ENCODE measurements at places on chromosomes 6 and 20.
A peak's percentile ranks its signal among the peaks of the same experiment; 100 is the strongest.

DNA sequence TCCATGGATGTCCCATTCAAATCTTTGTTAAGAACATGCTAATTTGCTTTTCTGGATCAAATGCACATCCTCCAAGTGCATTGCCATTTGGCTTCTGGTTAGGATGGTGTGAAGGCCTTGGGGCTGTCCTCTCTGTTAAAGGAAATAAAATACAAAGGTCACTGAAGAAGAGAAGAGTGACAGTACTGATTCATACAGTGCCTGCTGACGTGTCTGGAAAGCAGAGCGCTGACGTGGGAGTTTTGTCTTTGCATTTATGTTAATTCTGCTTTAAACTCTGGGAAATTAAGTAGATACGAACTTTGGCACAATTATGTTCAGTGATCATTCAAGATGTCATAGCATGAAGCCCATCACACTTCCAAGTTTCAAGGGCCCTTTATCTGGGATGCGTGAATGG lies 33.2 kb downstream of the SYNDIG1 start:
- DNase-seq: peak; percentile 45

DNA sequence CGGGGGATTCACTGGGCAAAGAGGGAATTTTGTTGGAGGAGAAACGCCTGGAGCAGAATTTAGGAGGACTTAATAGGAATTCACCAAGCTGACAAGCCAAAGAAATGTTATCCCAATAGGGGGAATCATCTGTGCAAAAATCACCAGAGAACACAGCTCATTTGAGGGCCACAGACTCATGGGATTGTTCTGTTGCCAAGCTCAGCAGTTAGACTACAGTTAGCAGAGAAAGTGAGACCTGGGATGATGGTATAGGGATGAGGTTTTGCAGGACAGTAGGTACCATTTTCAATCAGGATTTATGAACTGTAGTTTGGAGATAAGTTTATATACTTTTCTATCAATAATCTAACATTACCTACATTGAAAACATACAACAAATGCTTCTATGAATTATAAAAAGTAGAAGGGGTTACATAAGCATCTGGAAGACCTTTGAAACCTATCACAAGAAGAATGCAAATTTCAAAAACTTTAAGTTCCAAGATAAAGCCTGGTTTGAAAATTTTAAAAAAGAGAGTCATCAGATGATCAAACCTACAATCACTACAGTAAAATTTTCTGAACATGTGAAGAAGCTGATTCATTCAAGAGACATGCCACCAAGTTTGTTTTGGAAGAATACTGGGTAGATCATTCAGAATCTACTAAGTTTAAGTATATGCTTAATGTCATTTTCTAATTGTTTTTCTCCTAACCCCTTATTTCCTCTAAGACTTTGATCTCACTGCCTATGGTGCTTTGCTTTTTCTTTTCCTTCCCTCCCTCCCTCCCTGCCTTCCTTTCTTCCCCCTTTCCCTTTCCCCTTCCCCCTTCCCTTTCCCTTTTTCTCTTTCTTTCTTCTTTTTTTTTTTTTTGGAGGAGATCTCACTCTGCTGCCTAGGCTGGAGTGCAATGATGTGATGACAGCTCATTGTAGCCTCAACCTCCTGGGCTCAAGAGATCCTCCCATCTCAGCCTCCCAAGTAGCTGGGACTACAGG lies 81.5 kb downstream of the KIF13A start:
- DNase-seq: no peak

GRCh38 chr6:31446481-31446880 lies 43.1 kb downstream of the MICA start:
- DNase-seq: no peak

- DNase-seq: no peak
These were observed 15.0 kb upstream of the RNF8 start for GRCh38 chr6:37338745-37339255.

DNA sequence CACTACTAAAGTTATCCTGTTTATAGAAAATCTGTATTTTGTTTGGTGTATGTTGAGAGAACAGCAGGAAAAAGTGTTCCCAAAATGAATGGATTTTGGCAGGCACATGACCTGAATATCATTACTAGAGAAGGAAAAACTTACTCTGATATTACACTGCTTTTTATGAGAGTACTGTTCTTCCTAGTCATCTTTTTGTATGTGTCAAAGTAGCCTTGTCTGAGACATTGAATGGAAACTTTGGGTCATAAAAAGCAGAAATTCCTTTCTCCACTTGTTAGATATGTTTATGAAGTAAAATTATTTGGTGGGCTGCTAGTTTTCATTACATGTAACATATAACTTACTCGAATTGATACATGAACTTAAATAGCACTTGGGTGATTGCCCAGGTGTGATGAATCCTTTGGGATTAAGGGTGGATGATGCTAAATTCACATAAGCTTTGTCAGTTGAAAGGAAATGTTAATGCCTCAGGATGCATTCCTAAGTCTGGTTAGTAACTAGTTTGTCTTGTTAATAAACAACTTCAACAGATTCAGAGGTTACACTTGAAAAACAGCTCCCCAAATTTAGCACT lies 206.7 kb downstream of the CENPW start:
- no peak for DNase-seq

DNA sequence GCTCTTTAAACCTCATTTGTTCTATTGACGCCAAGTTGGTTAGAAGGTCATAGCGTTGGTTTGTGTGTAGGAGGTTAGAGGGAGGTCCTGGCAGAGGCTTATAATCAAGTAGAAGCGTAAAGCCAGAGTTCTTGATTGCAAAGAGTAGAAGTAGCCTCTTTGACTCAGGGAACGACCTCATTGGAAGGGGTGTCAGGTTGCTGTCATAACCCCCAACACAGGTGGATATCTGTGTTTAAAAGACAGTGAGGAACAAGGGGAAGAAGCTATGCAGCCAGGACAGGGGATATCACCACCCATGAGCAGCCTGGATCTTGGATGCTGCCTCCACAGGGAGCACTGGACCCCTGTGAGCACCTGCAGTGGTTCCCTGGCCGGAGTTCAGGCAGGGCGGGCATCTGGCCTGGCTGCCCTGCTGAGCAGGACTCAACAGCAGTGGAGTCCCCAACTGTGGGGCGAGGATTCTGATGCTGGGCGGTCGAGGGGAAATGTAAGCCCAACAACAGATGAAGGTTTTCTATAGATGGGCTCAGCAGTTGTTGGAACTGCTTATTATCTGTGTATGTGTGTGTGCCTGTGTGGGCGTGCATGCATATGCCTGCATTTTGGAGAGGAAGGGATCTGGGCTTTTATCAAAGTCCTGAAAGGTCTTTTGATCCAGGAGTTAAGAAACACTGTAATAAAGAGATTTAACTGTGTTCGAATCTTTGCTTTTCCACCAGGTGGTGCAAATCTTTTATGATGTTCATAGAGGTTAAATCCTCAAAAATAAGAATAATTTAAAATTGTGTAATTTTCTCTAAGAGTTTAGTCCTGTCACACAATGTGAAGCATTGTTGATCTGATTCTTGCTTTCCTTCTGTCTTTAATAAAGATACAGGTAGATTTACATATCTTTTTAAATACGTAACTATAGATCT lies 27.7 kb downstream of the HIVEP1 start:
- DNase-seq: no peak

DNA sequence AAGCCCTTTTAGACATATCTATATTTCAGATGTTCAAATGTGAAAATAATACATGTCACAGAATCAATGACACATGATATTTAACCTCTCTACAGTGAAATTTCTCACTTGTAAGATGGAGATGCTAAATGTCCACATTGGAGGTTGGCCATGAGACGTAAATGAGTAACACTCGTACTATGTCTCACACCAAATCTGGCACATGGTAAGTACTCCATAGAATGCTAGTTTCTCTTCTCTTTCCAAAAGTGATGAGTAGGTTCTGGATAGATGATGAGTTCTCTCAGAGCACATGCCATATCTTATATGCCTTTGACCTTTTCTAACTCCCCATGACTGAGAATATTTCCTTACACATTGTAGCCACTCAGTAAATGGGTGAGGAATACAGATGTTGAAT lies 17.7 kb downstream of the GFOD1 start:
- DNase-seq: no peak

- no peak for DNase-seq
These were observed 115.9 kb downstream of the BMP7 start for GRCh38 chr20:57150559-57150958.

- DNase-seq: no peak
These were observed 42.2 kb downstream of the CDH26 start for GRCh38 chr20:60000271-60001042.

- DNase-seq: no peak
These were observed 565.0 kb upstream of the ADGRB3 start for GRCh38 chr6:68069921-68070710.

DNA sequence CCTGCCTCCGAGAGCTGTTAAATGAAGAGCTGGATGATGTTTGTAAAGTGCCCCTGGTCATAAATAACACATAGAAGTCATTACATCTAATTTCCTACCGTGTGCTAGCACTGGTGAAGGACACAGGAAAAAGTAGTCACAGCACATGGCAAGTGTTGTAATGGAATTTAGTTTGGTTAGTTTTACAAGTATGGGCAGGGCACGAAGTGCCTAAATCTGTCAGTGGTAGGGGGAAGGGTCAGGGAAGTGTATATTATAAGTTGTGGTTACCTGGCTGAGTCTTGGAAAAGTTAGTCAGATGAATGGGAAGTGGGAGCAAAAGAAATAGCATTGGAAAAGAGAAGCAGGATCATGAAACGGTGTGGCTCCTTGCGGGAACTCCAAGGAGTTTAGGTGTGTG lies 1.6 kb downstream of the RIPPLY2 start:
- no peak for DNase-seq

DNA sequence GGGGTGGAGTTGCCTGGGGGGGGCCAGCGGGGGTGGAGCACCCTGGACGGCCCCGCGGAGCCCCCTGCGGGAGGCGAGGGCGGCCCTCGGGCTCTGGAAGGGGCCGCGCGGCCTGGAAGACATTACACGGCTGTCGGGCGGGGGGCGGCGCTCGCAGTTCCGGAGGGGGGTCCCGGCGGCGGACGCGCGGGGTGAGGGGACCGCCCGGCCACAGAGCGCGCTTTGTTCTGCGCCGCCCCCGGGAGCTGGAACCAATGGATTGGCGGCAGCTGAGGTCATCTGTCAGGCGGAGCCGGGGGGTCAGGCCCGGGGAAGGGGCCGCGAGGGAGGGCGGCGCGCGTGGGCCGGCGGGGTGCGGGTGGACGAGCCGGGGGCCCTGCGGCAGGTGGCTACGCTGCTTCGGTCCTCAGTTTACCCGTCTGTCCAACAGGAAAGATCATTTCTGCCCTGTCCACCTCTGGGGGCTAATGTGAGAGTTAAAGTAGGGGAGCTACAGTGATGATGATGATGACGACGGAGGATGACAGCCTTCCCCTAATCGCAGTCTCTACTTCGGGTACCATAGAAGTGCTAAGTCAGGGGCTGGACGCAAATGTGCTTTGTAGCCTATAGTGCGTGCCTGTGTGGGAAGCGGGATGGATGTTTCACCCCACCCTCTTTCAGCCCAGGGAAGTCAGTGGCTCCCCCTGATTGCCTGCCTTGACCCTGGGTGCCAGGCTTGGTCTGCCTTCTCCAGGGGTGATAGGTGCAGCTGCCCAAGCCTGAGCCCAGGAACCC lies 10.4 kb downstream of the SRXN1 start:
- peak; percentile 48 for DNase-seq

- no peak for DNase-seq
These were observed 6.9 kb upstream of the FAM162B start for GRCh38 chr6:116772450-116772849.

- DNase-seq: no peak
These were observed 6.1 kb downstream of the RPL10A start for GRCh38 chr6:35474131-35474941.

DNA sequence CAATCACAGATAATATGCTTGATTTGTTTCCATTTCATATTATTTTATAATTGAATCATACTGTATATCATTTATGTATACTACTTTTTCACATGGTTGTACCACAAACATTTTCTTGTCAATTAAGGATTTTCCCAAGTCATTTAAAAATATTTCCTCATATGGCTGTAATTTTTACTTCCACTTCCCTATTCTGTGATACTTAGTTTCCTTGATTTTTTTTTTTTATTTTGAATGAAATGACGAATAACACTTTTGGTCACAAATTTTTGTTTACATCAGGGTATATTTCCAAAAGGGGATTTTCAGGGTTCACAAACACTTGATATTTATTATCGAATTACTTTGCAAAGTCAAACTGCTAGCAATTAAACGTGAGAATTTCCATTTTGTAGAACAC lies 515.6 kb downstream of the KIF16B start:
- DNase-seq: no peak

GRCh38 chr6:100574836-100575235 lies 110.1 kb upstream of the SIM1 start:
- no peak for DNase-seq

DNA sequence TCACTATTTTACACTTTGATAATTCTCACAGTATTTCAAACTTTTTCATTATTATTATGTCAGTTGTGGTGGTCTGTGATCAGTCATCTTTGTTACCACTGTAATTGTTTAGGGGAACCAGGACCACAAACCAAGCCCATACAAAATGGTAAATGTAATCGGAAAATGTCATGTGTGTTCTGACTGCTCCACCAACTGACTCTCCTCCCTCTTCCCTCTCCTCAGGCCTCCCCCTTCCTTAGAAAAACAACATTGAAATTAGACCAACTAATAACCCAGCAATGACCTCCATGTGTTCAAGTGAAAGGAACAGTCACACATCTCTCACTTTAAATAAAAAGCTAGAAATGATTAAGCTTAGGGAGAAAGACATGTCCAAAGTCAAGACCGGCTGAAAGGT lies 63.8 kb downstream of the GMDS start:
- DNase-seq: no peak

DNA sequence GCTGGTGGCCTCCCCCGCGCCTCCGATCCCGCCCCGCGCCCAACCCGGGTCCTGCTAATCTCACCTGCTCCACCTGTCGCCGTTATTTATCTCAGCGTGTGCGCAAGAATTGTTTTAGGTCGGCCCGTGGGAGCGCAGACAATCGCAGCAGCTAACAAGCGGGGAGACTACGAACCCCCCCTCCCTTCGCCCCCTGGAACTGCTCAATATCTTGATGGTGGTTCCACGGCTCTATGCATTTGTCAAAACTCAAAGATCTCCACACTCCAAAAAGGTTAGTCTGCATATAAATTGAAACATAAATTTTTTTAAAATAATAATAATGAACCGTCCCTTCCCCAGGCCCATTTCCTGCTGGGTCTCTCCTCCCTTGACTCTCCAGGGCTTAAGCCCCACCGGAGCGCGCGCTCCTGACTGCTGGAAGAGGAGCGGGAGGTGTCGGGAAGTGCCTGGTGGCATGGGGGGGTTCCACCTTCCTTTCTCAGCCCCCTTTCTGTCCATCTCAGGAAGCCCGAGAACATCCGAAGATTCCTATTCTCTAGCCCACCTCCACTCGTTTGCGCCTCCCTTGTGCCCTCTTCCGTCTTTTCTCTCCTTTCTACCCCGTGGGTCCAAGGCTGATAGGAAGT lies 1.6 kb upstream of the MDGA1 start:
- peak; percentile 42 for DNase-seq

DNA sequence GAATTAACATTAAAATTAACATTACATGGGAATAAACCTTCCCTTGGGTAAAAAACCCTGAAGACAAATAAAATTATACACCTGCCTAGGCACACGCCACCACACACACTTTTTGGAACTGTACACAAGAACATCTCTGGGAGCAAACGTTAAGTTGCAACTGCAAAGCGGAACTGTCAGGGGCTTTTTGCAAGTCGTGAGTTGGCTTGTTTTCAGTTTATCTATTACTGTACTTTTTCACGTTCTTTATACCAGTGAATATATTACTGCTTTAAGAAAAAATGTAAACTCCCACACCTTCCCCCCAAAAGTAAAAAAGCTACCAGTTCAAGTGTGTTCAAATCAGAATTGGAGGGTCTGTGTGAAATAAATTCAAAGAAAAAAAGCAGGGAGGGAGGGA lies 65.5 kb upstream of the NFATC2 start:
- DNase-seq: no peak
